ENCODE measurements at places on chromosomes 7 and 10. TPM values are rescaled to one million over a fixed set of nuclear protein-coding genes. Genes with fewer than 3 reads are reported as not detected.

DNA sequence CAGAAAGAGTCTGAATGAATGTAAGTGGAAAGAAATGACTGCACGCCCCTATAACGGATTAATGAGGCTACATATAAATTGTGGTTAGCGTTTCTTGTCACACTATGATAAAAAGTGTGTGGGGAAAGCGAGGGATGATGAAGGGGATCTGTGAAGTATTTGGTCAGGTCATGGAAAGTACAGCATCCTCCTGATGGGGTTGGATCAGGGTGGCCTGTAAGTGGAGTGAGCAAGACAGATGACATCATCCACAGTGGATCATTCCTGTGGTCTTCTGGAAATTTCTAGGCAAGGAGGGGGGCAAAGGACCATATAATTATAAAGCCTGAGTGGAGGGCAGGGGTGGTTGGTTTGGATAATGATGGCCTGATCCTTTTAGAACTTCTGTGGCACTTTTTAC is 606.0 kb downstream of the INHBA start:
- peaks cover 2% of the 10 kb centered on the region for H3K4me1 ChIP-seq
- H3K27ac ChIP-seq = no peak overlapping the region
- H3K27me3 ChIP-seq = no peaks in the 10 kb centered on the region
- H3K36me3 ChIP-seq = no peaks in the 10 kb centered on the region
- H3K4me3 ChIP-seq = no peak overlapping the region
- DNase-seq = no peak

DNA sequence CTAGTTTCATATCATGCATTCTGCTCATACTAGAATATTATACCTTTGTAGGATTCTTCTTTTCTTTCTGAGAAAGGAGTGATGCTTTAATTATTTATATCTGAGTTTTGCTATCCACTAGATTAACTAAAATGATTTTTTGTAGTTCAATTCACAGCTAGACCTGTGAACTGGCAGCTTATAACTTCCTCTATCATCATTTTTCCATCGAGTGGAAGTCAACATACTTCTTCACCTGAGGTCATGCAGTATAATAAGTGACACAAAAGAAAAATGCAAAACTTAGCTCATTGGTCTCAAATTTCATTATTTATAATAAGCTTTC is 8.0 kb downstream of the LRRN3 start:
- no peak overlapping the region for H3K4me3 ChIP-seq
- H3K4me1 ChIP-seq = no peaks in the 10 kb centered on the region
- H3K27me3 ChIP-seq = no peaks in the 10 kb centered on the region
- no peaks in the 10 kb centered on the region for H3K36me3 ChIP-seq
- H3K27ac ChIP-seq = no peak overlapping the region

DNA sequence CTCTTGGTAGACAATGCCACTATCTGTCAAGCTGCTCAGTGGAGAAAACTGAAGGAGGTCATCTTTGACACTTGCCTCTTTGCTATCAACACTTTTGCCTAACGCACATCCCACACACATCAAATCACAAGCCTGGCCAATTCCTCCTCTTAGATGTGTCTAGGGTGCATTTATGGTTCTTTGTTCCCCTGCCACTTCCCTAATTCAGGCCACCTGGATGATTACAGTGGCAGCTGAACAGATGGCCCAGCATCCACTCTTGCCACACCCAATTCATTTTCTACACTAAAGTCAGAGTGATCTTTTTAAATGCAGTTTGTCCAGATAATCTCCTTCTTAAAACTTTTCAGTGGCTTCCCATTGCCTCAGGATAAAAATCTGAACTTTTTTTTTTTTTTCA is 58.6 kb downstream of the LAMB4 start:
- no peak overlapping the region for H3K4me3 ChIP-seq
- no peaks in the 10 kb centered on the region for H3K27me3 ChIP-seq
- no peaks in the 10 kb centered on the region for H3K36me3 ChIP-seq
- no peak for DNase-seq
- H3K27ac ChIP-seq = no peak overlapping the region

- no peaks in the 10 kb centered on the region for H3K27me3 ChIP-seq
- H3K36me3 ChIP-seq = no peaks in the 10 kb centered on the region
- H3K4me1 ChIP-seq = no peaks in the 10 kb centered on the region
- no peak overlapping the region for H3K27ac ChIP-seq
- peak; percentile 78 for DNase-seq
- no peak overlapping the region for H3K4me3 ChIP-seq
Measured at GRCh38 chr7:75866489-75867389, 12.1 kb upstream of the RHBDD2 start.

- H3K27ac ChIP-seq = no peak overlapping the region
- H3K27me3 ChIP-seq = no peaks in the 10 kb centered on the region
- H3K4me3 ChIP-seq = no peak overlapping the region
- DNase-seq = peak; percentile 97
- H3K4me1 ChIP-seq = no peaks in the 10 kb centered on the region
Measured at GRCh38 chr10:72319416-72320254, 35.1 kb downstream of the DNAJB12 start.

DNA sequence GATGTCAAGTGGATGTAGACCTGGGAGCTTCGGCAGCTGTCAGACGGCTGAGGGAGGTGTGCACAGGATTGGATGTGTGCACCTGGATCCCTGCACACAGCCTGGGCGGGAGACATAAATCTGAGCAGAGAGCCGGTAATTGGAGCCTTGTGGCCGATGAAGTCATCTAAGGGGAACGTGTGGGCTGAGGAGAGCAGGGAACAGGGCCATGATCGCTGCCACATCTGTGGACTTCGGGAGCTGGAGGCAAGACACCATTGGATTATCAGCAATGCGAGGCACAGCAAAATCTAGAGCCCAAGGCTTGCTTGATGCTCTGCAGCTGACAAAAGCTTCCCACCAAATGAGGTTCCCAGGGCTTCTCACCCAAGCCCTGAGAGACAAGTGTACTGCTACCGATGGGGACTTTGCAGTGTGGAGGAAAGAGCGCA is 147.7 kb downstream of the PTPN20 start:
- no peak for DNase-seq
- no peak overlapping the region for H3K27ac ChIP-seq
- peaks cover 3% of the 10 kb centered on the region for H3K4me1 ChIP-seq
- no peaks in the 10 kb centered on the region for H3K27me3 ChIP-seq
- no peak overlapping the region for H3K4me3 ChIP-seq
- no peaks in the 10 kb centered on the region for H3K36me3 ChIP-seq

DNA sequence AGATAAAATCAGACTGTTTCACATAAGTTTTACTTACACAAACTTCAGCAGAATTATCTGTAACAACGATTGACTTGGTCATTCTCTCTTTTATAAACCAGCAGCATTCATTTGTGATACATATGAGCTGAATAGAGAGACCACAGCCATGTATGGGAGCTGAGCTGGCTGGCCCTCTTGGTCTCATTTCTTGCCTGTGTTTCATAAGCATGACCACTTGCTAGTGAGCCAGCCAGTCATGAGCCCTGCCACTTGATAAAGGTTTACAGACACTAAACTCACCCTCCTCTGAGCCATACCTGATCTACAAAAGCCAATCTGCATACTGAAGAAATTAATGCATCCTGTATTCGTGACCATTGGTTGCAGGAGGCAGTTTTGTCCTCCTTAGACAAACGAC is 82.1 kb downstream of the PKD1L1 start:
- no peak overlapping the region for H3K4me3 ChIP-seq
- H3K4me1 ChIP-seq = no peaks in the 10 kb centered on the region
- H3K27me3 ChIP-seq = no peaks in the 10 kb centered on the region
- no peaks in the 10 kb centered on the region for H3K36me3 ChIP-seq
- no peak for DNase-seq
- H3K27ac ChIP-seq = no peak overlapping the region

DNA sequence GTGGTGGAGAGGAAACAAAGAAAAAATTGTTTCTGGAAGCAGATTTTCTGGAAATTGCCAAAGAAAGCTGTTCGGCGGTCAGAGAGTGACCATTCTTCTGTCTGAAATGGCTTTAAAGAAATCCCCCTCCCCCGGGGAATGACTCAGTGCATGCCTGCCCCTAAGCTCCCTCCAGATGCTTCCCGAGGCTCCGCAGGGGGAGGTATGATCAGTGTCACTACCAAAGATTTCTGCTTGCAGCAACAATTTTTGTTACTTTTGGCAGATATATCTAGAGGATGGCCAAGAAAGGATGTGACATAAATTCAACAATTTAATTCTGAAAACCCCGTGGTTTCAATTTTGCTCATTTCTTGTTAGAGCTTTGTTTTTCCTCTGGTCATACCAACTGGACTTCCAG is 163.9 kb downstream of the JCAD start:
- H3K36me3 ChIP-seq = no peaks in the 10 kb centered on the region
- no peak overlapping the region for H3K4me3 ChIP-seq
- H3K27me3 ChIP-seq = no peaks in the 10 kb centered on the region
- peak overlapping the region; percentile 89 for H3K27ac ChIP-seq
- DNase-seq = peak; percentile 91
- peaks cover 10% of the 10 kb centered on the region for H3K4me1 ChIP-seq

GRCh38 chr10:30782537-30783461 is 153.2 kb upstream of the LYZL2 start:
- DNase-seq = no peak
- no peak overlapping the region for H3K27ac ChIP-seq
- H3K27me3 ChIP-seq = no peaks in the 10 kb centered on the region

GRCh38 chr7:121603886-121604285 is 207.8 kb upstream of the FAM3C start:
- H3K36me3 ChIP-seq = no peaks in the 10 kb centered on the region
- H3K4me1 ChIP-seq = no peaks in the 10 kb centered on the region
- H3K27me3 ChIP-seq = no peaks in the 10 kb centered on the region

DNA sequence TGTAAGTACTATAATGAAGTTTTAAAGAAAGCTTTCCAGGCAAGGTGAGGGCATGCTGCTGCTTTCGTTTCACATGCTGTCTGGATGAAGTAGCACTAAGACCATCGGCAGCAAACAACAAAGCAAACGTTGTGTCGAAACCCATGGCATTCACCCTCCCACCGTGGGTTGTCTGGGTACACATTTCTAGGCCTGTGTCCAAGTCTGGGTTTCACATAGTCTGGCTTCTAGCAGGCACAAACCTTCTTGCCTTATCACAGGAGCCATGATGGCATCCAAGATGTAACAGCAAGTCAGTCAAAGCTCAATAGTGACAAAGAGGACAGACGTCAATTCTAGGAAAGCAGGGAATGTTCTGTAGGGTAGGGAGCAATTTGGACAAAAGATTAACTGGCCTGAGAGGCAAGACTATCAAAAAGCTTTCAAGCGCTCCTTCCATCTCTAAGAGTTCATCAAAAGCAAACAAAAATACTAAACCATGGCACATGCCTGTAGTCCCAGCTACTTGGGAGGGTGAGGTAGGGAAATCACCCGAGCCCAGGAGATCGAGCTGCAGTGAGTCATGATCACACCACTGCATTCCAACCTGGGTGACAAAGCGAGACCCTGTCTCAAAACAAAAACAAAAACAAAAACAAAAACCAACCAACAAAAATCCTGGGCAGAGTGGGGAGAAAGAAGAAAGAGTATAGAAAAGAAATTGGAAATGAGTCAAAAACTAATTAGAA is 42.7 kb downstream of the PAXIP1 start:
- DNase-seq = no peak
- no peak overlapping the region for H3K4me3 ChIP-seq
- H3K36me3 ChIP-seq = peaks cover 4% of the 10 kb centered on the region
- no peak overlapping the region for H3K27ac ChIP-seq

GRCh38 chr10:75334720-75335119 is 66.8 kb downstream of the ZNF503 start:
- H3K4me1 ChIP-seq = no peaks in the 10 kb centered on the region
- no peak overlapping the region for H3K4me3 ChIP-seq
- H3K27me3 ChIP-seq = no peaks in the 10 kb centered on the region
- H3K27ac ChIP-seq = no peak overlapping the region
- H3K36me3 ChIP-seq = no peaks in the 10 kb centered on the region

- DNase-seq = peak; percentile 90
- no peaks in the 10 kb centered on the region for H3K27me3 ChIP-seq
- no peaks in the 10 kb centered on the region for H3K36me3 ChIP-seq
Measured at GRCh38 chr10:102419269-102420180, 940 bp upstream of the PSD start.

DNA sequence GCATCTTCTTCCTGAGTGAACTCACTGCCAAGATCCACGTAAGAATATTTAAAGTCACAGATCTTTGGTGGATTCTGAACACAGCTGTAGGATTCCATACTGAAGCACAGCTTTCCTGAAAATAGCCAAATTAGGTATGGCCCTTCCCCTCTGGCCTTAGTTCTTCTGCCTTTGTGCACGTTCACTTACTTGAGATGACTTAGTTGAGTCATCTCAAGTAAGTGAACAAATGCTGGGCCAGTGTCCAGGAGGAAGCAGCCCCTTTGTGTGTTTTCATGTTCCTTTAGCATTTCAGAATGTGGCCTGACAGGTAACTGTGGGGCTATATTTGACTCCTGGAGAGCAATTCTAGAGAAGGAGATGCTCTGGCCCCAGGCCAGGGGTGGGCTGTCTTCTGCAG is 51.5 kb downstream of the CCNY start:
- no peak overlapping the region for H3K27ac ChIP-seq
- H3K4me3 ChIP-seq = no peak overlapping the region
- H3K27me3 ChIP-seq = no peaks in the 10 kb centered on the region
- H3K36me3 ChIP-seq = no peaks in the 10 kb centered on the region

DNA sequence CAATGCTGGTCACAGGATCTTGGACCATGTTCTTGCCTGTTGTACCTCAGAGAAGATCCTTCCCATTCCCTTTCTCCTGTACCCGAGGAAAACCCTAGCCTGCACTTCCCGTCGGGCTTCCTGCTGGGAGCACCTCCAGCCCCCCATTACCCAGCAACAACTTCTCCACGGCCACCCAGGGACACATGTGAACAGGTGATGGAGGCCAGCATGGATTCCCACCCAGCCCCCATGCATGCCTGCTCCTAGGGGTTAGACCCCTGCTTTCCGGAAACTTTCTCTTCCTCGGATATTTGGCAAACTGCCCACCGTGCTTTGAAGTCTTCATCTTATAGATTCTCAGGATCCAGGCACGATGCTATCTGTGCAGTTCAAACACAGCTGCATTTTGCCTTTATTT is 67.3 kb downstream of the CALML3 start:
- H3K4me1 ChIP-seq = no peaks in the 10 kb centered on the region
- no peak overlapping the region for H3K27ac ChIP-seq
- no peaks in the 10 kb centered on the region for H3K27me3 ChIP-seq
- H3K4me3 ChIP-seq = no peak overlapping the region

GRCh38 chr10:50635286-50635685 is 11.5 kb upstream of the SGMS1 start:
- no peak overlapping the region for H3K4me3 ChIP-seq
- H3K27me3 ChIP-seq = no peaks in the 10 kb centered on the region
- no peak overlapping the region for H3K27ac ChIP-seq
- H3K4me1 ChIP-seq = no peaks in the 10 kb centered on the region
- no peaks in the 10 kb centered on the region for H3K36me3 ChIP-seq

GRCh38 chr7:53205006-53205405 is 169.6 kb downstream of the POM121L12 start:
- H3K27ac ChIP-seq = no peak overlapping the region
- H3K36me3 ChIP-seq = no peaks in the 10 kb centered on the region
- H3K4me1 ChIP-seq = no peaks in the 10 kb centered on the region
- no peak overlapping the region for H3K4me3 ChIP-seq
- no peak for DNase-seq

The FAM25C gene
- total RNA-seq = not detected

The TRIM50 gene
- total RNA-seq = not detected

The SBDS gene
- total RNA-seq = 138 TPM

The CEP55 gene
- 1.4 TPM for total RNA-seq

The COL17A1 gene
- 1.5 TPM for total RNA-seq

The TRPV5 gene
- not detected for total RNA-seq

The LRRD1 gene
- 0.51 TPM for total RNA-seq
